Spleen (tissue), 13 donors: ENCODE measurements at places on chromosomes 2 and 18. TPM values are rescaled to one million over a fixed set of nuclear protein-coding genes. Genes with fewer than 3 reads are reported as not detected.

The RIOK3 gene
- total RNA-seq = 80.4 TPM

The VWC2L gene
- total RNA-seq = not detected

The OSR1 gene
- total RNA-seq = 0.32 TPM

The PSD4 gene
- total RNA-seq = 154 TPM

The AGFG1 gene
- 52.5 TPM for total RNA-seq
